ENCODE measurements at places on chromosomes 2 and 18.
A peak's percentile ranks its signal among the peaks of the same experiment; 100 is the strongest.

GRCh38 chr18:63271881-63272299 lies 47.7 kb downstream of the BCL2 start:
- H3K27me3 ChIP-seq, result no peaks in the 10 kb centered on the region
- peaks cover 90% of the 10 kb centered on the region for H3K4me1 ChIP-seq

DNA sequence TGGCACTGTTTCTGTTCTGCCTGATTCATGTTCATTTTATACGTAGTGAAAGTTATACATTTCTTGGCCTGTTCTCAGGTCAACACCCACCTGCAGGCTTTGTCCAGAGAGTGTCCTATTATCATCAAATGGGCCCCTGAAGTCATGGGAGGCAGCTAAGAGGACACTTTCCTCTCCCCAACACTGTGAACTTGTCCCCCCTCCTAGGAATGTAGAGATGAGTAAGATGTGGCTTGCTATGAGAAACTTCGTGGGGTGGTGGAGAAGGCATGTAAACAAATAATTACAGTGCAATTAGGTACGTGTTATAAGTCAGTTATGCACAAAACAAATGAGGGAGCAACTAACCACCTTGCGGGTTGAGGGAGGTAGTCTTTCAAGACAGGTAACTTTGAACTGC lies 57.9 kb downstream of the COL4A3 start:
- H3K4me3 ChIP-seq, result no peak overlapping the region
- no peaks in the 10 kb centered on the region for H3K4me1 ChIP-seq
- H3K27me3 ChIP-seq, result no peaks in the 10 kb centered on the region
- H3K27ac ChIP-seq, result no peak overlapping the region

DNA sequence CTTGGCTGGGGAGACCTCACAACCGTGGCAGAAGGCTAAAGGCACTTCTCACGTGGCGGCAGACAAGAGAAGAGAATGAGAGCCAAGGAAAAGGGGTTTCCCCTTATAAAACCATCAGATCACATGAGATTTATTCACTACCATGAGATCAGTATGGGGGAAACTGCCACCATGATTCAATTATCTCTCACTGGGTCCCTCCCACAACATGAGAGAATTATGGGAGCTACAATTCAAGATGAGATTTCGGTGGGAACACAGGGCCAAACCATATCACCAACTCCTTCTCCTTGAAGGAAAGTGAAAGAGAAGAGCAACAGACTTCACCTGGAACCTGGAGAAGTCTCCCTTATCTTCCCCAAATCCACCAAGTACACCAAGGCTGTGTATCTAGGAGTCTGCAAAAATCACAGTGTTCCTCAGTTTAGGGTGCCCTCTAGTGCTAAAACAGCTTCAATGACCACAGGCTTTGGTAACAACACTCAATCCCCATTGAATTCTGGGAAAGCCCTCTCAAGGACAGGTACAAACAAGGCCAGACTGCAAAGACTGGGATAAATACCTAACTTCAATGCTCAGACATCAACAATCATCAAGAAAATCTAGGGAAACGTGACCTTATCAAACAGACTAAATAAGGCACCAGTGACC lies 148.8 kb upstream of the SRD5A2 start:
- no peak for DNase-seq
- no peak overlapping the region for H3K27ac ChIP-seq
- no peak overlapping the region for H3K4me3 ChIP-seq
- no peaks in the 10 kb centered on the region for H3K36me3 ChIP-seq
- no peaks in the 10 kb centered on the region for H3K4me1 ChIP-seq
- H3K27me3 ChIP-seq, result peaks cover 2% of the 10 kb centered on the region

GRCh38 chr2:191612496-191612895 lies 65.4 kb upstream of the NABP1 start:
- H3K27ac ChIP-seq, result no peak overlapping the region
- DNase-seq, result no peak

- peak overlapping the region; percentile 42 for H3K4me3 ChIP-seq
- peaks cover 26% of the 10 kb centered on the region for H3K27me3 ChIP-seq
- peaks cover 26% of the 10 kb centered on the region for H3K36me3 ChIP-seq
- no peak for DNase-seq
- H3K27ac ChIP-seq, result no peak overlapping the region
Observed at GRCh38 chr18:75204732-75205513, 4.0 kb downstream of the PTGR3 start.

DNA sequence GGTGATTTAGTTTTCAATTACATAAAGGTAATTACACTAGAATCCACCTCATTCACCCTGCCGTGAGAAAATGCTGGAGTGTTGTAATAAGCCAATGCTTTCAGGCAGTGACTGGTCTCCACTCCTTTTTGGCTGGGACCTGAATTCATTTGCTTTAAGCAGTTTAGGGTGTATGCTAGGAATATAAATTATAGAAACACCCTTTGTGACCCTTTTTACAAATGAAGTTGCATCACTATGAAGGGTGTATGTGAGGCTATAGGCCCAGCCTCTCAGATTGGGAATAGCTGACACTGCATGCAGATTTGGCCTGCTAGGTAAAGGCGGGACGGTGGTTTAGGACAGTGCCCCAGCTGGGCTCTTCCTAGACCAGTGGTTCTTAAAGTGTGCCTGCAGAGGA lies 50.8 kb upstream of the NFE2L2 start:
- DNase-seq, result no peak
- peaks cover 6% of the 10 kb centered on the region for H3K36me3 ChIP-seq
- peaks cover 10% of the 10 kb centered on the region for H3K4me1 ChIP-seq
- H3K4me3 ChIP-seq, result no peak overlapping the region
- no peak overlapping the region for H3K27ac ChIP-seq
